ENCODE measurements at places on chromosomes 16 and 17. TPM values are rescaled to one million over a fixed set of nuclear protein-coding genes. Genes with fewer than 3 reads are reported as not detected.

PRR29 gene
- 0.21 TPM for total RNA-seq

GRCh38 chr17:15247891-15248529, 17.1 kb downstream of the PMP22 start:
- DNase-seq: no peak

ALDH3A2 gene
- total RNA-seq: 21.0 TPM

CDRT15L2 gene
- total RNA-seq: not detected

XPO6 gene
- 215 TPM for total RNA-seq

DNA sequence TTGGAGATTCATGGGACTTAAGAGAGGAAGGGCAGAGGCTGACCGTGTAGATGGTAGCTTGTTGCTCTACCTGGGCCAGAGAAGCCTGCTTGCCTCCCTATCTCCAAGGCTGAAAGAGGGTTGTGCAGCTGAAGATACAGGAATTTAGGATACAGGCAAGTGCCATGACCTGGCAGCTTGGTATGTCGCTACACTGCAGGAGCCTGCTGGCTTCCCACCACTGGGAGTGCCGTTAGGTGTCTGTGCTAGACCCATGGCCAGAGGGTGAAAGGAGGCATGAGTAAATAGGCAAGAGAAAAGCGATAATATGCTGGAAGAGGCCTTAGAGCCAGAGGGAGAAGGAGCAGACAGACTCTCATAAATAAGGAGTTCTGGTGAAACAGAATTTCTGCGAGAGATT, 10.6 kb downstream of the NAA60 start:
- no peak for DNase-seq

- DNase-seq: no peak
Observed at GRCh38 chr17:2542456-2542855, 30.8 kb upstream of the METTL16 start.

CCDC40 gene
- total RNA-seq: 0.32 TPM

DNA sequence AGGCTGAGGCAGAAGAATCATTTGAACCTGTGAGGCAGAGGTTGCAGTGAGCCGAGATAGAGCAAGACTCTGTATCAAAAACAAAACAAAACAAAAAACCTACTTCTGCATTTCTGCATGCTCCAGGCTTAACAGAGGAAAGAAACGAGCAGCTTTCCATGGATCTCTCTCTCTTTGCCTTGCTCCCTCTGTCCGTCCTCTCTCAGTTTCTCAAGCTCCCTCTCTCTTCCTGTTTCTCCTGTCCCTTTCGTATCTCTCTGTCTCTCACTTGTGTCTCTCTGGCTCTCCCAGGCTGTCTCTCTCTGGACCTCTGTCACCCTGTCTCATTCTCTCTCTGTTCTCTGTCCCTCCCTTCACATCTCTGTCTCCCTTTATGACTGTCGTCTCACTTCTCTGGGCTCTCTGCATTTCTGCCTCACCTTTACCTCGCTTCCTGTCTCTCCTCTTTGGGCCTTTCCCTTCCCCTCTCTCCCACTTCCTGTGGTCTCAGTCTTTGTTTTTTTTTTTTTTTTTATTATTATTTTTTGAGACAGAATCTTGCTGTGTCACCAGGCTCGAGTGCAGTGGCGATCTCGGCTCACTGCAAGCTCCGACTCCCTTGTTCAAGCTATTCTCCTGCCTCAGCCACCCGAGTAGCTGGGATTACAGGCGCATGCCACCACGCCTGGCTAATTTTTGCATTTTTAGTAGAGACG, 4.1 kb upstream of the PITPNA start:
- DNase-seq: peak; percentile 74

NME3 gene
- 39.4 TPM for total RNA-seq

KLHL10 gene
- total RNA-seq: not detected

- peak; percentile 84 for DNase-seq
Observed at GRCh38 chr17:79087428-79088143, 13.0 kb downstream of the ENGASE start.

- DNase-seq: peak; percentile 77
Observed at GRCh38 chr16:12089492-12090150, 113.1 kb downstream of the SNX29 start.

DNA sequence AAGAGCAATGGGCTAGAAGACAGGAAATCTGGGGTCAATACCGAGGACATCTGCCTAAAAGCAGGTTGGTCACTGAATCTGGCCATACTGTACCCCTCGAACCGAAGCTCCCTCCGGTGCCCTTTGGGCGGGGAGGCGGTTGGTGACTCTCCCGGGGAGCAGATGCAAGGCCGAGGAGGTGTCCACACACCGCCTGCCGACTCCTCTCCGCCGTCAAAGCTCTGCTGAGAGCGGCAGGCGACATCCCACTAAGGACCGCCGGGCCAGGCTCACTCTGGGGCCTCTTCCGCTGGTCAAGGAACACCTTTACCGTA, 458 bp downstream of the ZNF200 start:
- no peak for DNase-seq

GRCh38 chr17:50363217-50364060, 9.5 kb downstream of the MRPL27 start:
- DNase-seq: peak; percentile 3

DNA sequence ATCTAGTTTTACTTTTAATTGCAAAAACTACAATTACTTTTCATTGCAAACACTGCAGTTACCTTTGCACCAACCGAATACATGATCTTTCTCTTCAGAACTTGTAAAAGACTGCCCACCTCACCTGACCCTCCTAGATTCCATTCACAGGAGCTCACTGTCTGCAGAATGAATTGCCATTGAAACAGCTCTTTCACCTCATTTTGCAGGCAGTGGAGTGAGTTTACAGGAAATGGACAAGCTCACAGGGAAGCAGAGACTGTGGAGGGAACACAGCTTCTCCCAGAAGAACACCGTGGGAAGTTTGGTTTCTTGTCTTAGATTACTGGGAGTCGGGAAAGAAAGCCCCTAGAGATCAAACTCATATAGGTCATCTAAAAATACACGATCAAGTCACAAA, 439.7 kb upstream of the RBFOX1 start:
- DNase-seq: no peak

HBA1 gene
- total RNA-seq: not detected

NUDT16L1 gene
- 20.7 TPM for total RNA-seq

GRCh38 chr16:64412578-64413280, 709.1 kb downstream of the CDH11 start:
- DNase-seq: no peak

DNA sequence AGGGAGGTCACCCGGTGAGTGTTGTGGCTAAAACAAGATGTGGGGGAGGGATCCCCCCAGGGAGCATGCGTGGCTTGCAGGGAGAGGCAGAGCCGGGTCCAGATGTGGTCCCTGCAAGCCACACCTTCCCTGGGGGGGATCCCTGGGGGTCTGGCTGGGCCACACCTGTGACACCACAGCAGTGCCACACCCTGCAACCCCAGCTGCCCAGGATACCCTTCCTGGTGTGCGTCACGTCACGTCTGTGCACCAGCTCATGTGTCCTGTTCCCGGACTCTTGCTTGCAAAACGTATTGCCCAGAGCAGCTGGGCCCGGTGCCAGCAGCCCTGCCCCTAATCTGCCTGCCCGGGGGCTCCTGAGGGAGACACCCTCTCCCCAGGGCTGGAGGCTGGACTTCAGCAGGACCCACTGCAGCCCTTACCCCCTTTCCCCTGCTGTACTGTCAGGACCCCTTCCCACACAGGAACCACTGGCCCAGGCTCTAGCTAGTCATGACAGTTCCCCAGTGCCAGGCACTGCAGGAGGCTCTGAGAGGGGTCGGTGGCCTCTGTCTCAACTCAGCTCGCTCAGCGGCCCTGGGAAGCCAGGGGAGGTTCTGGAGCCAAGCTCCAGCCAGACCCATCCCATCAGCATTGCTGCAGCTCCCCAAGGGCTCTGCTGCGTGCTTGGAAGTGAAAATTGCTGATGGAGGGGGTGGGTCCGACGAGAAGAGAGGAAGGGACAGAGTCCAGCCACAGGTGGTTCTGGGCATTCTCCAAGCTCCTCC, 25.8 kb upstream of the ACSF3 start:
- no peak for DNase-seq

CYBC1 gene
- 294 TPM for total RNA-seq

ASB16 gene
- 0.12 TPM for total RNA-seq

DNA sequence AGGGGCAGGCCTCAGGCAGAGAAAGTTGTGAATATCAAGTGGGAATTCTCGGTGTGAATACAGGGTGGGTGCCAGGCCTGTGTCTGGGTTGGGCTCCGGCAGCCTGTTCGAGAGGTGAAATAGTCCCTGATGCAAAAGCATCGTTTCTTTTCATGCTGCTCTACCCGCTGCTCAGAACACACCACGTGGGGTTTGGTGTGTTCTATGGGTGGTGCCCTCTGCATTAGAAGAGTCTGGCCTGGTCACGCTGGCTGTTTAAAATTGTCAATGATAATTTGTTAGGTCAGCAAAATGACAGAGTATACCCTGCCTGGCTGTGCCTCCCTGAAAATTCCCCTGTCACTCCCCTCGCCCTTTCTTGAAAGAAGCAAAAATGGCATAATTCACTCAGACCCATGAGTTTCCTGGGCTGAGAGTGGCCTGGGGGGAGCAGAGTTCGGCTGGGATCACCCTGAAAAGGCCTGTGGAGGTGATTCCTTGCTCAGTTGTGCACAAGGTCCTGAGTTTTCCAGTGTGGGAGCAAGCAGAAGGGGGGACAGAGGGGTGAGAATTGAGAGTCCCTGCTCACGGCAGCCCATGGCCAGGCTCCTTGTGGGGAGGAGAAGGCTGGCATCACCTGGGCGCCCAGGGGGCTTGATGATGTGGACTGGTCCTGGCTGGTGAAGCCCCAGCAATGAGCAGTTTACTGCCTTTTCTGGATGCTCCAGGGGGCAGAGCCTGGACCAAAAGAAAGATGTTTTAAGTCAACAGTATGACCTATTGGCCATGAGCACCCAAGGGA, 3.2 kb downstream of the CACNG5 start:
- no peak for DNase-seq

TBC1D3H gene
- not detected for total RNA-seq

ACD gene
- 49.2 TPM for total RNA-seq

DNA sequence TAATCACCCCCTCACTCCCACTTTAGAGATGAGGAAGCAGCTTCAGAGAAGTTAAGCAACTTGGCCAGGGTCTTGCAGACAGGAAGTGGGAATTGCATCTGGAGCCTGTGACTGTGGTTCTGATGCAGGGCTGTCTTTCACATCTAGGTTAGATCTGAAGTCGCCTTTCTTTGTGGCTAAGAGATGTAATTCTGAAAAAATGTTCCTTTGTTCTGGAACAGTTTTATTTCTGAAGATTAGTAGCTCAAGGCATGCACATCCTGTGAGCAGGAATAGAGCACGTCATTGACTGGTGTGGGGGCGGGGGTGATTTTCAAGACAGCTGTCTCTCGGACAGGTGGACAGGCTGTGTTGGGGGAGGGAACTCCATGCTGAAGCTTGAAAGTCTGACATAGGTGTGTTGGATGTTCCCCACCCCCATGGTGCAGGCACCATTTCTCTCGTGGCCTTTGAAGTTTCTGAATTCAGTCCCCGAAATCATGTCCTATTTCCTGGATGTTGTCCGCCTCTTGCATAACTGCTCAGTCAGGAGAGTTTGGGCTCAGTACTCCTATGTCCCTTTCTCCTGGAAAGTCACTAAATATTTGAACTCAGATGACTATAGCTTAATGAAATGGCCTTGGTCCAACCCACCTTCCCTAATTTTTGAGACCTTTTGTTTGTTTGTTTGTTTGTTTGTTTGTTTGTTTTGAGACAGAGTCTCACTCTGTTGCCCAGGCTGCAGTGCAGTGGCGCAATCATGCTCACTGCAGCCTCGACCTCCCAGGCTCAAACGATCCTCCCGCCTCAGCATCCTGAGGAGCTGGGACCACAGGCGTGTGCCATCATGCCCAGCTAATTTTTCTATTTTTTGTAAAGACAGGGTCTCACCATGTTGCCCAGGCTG, 21.0 kb upstream of the HERPUD1 start:
- peak; percentile 63 for DNase-seq

- no peak for DNase-seq
Observed at GRCh38 chr17:57603546-57603945, 141.6 kb downstream of the CCDC182 start.

P2RX1 gene
- total RNA-seq: 0.17 TPM
